ENCODE measurements at places on chromosomes 7 and 10.

GRCh38 chr7:50665403-50666123, 100.4 kb upstream of the DDC start:
- no peak for DNase-seq

DNA sequence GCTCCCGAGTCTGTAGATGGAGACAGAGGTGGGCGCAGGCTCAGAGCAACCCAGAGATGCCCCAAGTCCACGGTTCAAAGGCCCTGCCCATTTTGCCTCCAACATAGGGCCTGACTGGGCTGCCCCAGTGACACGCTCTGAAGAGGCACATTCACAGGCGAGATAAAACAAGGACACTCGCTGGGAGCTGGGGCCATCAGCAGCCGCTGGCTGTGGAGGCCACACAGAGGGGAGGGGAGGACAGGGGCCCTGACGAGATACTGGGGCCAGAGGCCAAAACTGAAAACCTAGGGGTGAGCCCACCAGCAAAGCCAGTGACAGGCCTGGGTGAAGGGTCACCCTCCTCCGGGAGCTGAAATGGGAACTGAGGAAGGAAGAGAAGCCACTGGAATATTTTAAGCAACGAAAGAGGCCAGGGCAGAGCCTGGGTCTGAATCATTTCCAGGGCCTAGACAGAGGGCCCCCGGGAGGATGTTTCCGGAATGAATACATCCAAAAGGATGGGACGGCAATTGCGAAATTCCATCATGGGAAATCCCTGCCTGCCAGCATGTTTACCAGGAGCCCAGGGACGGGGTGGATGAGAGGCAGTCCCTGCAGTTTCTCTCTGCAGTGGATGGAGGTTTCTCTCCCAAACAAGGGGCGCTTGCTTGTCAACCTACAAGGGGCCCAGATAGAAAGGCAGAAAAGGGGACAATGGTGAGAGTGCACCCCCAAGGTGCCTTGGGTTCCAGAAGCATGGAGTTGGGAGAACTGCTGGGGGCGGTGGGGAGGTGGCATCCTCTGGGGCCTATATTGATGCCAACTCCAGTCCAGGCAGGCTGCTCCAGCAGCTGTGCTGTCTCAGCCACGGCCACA, 29.0 kb upstream of the HSPA12A start:
- no peak for DNase-seq

DNA sequence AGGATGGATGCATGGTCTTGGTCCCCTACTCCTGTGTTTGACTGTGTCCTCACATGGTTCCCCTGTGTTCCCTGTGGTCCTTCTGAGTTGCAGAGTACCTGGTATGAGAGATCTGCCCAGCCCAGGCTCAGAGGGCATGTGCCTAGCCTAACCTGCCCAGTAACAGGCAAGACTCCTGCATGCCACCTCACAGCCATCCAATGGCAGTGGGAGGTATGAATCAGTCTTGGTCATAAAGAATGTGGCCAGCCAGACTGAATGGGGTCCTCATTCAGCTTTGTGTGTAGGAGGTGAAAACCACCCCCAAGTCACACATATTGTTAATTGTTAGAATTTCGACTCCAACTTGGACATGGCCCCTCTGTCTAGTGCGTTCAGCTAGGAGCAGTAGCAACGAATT, 17.2 kb upstream of the GPR158 start:
- no peak for DNase-seq

DNA sequence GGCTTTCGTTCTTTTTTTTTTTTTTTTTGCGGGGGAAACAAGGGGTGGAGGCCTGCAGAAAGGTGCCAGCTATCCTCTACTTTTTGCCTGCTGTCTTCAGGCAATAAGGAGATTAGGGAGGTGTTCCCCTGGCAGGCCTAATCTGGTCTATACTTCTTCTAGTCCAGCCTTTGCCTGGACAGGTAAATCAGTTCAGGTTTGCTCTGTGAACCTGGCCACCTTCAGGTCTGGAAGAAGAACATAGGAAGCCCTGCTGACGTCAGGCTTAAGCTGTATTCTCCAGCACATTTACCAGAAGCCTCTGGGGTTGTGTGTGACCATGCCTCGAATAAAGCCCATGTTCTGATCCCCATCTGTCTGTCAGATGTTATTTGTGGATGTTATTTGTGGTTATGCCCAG, 115.4 kb downstream of the SDK1 start:
- no peak for DNase-seq

- no peak for DNase-seq
Measured at GRCh38 chr10:85667638-85668233, 698.9 kb downstream of the GRID1 start.

DNA sequence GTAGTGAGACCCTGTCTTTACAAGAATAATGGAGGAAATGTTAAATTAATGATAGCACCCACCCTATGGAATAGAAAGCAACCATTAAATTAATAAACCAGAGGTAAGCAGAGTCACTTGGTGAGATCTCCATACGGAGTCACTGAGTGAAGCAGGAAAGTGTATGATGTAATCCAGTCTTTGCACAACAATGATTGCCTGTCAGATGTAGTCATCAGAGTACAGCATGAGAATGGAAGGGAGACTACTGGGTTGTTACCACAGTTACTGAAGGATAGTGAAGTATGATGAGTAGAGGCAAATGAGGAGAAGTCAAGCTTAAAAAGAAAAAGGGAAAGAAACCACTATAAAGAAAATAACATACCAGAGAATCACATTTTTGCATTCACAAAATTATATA, 371.9 kb upstream of the SHH start:
- DNase-seq, result no peak

DNA sequence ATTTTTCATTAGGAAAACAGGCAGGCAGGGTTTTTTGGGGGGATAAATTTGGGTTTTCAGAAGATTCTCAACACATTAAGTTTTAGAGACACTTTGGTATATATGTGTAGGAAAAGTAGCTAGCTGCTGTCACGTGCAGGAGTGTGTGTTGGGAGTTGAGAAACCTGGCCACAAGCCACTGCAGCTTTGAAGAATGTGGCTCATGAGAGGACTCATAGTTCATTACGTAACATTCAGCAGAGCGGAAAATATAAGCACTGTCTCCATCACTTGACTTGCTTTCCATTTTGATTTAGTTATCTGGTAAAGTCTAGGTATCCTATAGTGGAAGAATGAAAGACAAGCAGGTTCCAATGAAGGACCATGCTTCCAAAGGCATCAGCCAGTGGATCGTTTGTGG, 31.2 kb downstream of the SMNDC1 start:
- DNase-seq, result peak; percentile 71

DNA sequence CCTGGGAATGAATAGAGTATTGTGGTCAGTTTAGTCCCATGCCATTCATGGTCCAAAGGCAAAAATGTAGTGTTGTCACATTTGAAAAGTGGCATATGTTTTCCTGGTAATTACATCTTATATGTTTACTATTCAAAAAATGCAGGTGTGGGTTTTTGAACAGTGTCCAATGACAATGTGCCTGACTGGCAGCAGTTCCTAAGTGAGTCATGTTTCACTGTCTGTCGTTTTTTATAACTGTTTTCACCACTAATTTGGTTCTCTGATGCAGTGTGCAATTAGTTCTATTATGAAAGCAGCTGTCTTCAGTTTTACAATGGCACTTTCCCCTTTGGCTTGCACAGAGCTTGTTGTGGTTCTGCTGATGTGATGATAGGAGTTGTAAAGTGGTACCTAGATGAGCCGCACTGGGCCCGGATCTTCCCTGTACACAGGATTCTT, 162.3 kb downstream of the SEM1 start:
- DNase-seq, result no peak

- DNase-seq, result no peak
Measured at GRCh38 chr10:1050554-1050953, 1.6 kb upstream of the IDI1 start.

GRCh38 chr7:104548861-104549260, 220.5 kb downstream of the LHFPL3 start:
- DNase-seq, result no peak

DNA sequence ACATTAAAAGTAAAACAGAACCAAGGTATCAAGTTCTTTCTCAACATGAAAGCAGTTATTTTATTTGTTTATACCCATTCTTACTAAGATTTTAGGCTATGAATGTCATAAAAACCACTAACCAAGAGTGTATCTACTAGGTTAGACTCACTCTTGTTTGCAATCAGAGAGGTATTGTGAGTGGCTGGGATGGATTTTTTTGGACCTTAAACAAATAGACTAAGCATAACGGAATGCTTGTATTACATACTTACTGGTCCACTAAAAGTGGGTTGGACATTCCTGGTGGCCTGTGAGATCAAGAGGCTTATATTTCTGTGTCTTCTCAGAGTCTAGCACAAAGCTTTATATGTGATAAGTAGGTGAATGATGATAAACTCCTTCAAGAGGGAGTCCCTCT, 32.6 kb upstream of the CBLL1 start:
- no peak for DNase-seq

DNA sequence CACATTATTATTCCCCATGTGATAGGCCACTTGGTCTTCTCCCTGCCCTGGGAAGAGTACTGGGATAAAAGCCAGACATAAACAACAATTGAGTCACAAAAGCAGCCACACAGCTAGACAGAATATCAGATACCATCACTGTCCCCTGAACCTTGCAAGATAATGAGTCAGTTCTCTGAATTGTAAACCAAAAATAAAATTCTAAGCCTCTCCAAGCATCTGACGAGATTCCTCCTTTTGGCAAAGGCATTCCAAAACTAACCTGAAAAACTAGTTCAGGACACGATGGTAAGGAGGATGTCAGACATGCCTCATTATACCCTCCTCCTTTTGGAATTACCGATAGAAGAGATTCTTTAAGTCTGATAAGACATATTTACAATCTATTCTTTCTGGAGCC, 450.7 kb downstream of the HTR7 start:
- no peak for DNase-seq

DNA sequence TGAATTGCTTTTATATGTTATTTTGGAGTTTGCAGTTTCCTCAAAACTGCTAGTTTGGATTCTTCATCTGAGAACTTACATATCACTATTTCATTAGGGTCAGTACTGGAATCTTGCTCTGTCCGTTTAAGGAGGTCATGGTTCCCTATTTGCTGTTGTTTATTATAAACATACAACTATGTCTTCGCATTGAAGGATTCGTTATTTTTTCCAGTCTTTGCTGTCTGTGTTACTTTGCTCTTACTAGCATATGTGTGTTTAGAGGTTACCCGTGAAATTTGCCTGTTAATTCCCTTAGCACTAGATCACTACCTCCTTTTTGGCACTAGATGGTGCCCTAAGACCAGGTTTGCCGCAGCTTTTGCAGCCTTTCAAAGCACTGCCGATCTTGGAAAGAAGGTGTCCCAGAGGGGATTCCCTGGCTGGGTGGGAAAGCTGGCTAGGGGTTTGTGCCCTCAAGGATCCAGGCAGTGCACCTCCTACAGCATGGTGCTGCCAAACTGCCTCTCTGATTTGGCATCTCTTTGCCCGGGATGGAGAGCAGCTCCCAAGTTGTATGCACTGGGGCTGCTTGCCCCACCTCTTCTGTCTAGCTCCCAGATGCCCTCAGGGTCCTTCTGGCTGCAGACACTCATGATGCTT, 103.1 kb upstream of the APBB1IP start:
- no peak for DNase-seq

- DNase-seq, result no peak
Measured at GRCh38 chr7:35728412-35729060, 33.6 kb upstream of the HERPUD2 start.

DNA sequence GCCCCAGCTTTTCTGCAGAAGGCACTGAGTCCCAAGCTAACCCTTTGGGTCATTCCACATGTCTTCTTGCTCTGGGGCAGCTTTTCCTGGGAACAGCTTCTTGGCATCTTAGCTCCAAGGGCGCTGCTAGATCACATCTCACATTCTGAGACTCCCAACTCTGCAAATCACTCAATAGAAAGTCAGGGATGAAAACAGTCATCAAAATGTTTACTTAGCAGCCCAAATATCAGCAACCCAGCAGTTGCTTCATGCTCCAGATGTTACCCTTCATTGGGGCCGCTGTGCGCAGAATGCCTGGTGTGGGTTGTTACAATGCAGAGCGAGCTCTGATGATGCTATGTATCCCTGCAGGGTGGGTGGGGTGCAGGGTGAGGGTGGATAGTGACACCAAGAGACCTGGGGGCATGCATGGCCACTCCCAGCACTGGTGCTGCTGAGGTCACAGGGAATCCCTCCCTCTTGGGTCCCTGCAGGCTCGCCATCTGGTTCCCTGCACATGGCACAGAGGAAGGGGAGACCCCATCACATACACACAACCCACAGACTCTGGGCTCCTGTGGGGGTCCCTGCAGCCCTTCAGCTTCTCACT, 19.0 kb downstream of the WDFY4 start:
- no peak for DNase-seq

DNA sequence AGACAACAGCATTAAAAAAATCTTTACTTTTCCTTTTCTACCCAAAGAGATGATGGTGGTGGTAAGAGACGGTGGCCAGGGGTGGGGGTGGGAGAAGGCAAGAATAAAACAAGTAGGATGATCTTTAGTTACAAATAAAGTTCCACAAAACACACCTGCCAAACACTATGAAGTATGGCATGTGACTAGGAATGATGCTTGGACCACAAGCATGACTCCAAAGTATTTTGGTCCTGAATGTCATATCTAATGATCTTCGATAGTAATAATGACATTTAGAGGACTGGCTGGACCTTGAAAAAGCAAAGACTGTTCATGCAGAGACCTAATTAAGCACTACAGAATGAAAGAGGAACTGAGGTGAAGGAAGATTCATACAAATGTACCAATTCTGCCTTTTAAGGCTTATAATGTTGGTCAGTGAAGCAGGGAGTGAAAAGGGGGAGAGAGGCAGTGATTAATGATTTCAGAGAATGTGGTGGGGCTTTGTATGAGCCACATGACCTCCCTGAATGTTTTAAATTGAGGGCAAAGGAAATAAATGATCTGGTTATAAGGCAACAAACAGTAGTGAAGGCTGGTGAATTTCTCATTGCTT, 29.6 kb upstream of the DKK1 start:
- no peak for DNase-seq

- peak; percentile 60 for DNase-seq
Measured at GRCh38 chr7:43954524-43955228, 28.4 kb downstream of the UBE2D4 start.

DNA sequence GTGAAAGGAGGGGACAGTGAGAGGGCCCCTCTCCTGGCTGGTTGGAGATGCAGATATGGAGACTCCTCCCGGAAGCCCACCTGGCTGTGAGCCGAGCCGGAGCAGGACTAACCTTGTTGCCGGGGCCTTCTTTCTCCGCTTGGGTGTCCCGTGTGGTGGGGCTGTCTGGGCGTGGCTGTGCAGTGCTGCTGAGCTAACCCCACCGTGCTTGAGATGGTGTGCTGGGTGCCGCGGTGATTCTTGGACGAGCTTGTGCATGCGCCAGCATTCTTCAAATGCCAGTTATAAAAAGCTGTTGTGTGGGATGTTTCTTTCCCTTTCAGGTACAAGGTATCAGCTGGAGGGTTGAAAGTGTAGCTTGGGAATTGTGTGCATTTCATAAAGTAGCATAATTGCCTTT, 48.8 kb downstream of the DAGLB start:
- DNase-seq, result no peak
